ENCODE measurements at places on chromosomes 1 and 21. TPM values are rescaled to one million over a fixed set of nuclear protein-coding genes. Genes with fewer than 3 reads are reported as not detected.

The F5 gene
- 0.09 TPM for total RNA-seq

The LMX1A gene
- total RNA-seq, result 0.13 TPM

The FAM72D gene
- 6.3 TPM for total RNA-seq

The MYOG gene
- not detected for total RNA-seq

The GPR157 gene
- total RNA-seq, result 7.4 TPM

The EVI5 gene
- total RNA-seq, result 18.4 TPM

The AMY2B gene
- 1.6 TPM for total RNA-seq

The TAGLN2 gene
- 223 TPM for total RNA-seq
